Sigmoid colon (tissue), 7 donors: ENCODE measurements at places on chromosomes 16 and 17.

- DNase-seq, result no peak
Measured at GRCh38 chr16:58024486-58025350, 836 bp upstream of the MMP15 start.

DNA sequence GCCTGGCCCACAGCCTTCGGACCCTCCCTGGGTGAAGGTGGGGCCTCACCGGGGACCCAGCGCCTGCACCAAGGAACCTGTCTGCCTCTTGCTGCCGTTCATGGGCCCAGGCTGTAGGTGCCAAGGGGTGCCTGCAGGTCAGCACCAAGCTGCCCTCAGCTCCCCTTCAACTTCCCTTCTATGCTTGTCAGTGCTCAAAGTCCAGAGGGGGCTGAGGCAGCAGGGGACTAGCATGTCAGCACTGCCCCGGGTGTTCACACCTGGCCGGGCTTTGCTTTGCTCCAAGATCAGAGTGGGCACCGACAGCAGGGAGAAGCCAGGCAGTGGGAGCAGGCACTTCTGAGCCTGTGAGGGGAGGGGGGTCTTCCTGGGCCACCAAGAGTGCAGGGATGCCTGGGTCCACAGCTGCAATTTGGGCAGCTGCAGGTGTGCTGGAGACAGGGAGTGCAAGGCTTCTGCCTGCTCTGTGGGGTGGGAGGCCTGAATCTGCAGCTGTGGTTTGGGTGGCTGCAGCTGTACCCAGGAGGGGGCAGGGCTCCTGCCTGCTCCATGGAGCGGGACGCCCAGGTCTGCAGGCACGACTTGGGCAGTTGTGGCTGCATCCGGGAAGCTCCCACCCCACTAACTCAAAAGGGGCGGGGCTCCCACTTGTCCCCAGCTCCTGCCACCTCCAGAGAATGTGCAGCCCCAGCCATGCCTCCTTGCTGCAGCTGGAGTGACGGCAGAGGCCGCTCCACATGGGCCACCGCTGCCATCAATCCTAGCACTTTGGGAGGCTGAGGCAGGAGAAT, 27.6 kb upstream of the PRM1 start:
- DNase-seq, result no peak

GRCh38 chr16:5176505-5176904, 78.9 kb upstream of the EEF2KMT start:
- no peak for DNase-seq

GRCh38 chr17:2855063-2855600, 58.9 kb downstream of the RAP1GAP2 start:
- no peak for DNase-seq

GRCh38 chr17:21012736-21013135, 30.1 kb downstream of the USP22 start:
- DNase-seq, result peak; percentile 57

GRCh38 chr16:2960183-2961010, 3.7 kb upstream of the KREMEN2 start:
- no peak for DNase-seq

DNA sequence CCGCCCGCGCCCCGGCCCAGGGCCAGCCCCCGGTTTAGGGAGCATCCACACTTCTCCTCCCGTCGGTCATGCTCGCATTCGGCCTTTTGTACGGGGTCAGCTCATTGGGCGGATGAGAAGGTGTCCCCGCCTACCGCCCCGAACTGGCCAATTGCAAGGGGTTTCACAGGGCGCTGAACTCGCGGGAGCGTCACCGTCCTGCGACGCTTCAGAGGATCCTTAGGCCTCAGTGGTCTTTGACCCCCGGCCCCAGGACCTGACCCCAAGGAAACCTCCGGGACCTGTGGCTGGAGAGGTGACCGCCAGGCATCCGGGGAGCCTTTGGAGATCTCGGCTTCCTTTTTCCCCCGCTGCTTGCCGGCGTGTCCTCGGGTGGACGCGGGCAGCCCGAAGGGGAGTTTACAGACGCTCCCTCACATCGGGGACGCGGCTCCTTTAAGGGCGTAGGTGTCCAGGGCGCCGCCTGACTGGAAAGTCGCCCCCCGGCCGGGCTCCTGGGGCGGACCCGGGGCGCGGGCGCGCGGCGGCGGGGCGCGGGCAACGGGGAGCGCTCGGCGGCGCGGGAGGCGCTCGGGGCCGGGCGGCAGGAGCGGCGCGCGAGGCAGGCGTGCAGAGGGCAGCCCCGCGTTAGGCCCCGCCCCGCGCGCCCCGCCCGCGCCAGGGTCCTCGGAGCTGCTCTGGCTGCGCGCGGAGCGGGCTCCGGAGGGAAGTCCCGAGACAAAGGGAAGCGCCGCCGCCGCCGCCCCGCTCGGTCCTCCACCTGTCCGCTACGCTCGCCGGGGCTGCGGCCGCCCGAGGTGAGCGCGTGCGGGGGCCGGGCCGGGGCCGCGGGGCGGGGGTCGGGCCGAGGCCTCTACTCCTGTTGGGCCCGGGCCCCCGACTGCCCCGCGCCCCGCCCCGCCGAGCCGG, at the start of gene UBE2I:
Gene UBE2I (plus strand): TSS at position 660 of the 909 bp plus-strand sequence. CDS start 4,395 bp downstream, outside the sequence.
- DNase-seq, result peak; percentile 98

DNA sequence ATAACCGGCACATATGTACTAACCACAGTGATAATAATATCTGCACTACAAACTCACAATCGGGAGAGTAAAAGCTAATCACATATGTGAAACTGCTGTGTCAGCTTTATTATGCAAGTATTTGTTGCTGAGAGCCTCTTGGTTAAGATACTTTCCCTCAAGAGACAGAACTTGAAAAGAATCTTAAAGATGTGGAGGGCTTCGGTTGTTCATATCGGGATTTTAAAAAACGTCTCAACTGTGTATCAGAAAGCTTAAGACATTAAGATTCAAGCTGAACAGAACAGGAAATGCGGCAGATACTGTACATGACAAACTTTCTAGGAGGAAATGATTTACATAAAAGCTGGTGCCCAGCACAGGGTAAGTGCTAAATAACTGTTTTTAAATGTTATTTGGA, 27.5 kb upstream of the HLF start:
- no peak for DNase-seq

- DNase-seq, result no peak
Measured at GRCh38 chr16:8867932-8868415, 832 bp downstream of the CARHSP1 start.

DNA sequence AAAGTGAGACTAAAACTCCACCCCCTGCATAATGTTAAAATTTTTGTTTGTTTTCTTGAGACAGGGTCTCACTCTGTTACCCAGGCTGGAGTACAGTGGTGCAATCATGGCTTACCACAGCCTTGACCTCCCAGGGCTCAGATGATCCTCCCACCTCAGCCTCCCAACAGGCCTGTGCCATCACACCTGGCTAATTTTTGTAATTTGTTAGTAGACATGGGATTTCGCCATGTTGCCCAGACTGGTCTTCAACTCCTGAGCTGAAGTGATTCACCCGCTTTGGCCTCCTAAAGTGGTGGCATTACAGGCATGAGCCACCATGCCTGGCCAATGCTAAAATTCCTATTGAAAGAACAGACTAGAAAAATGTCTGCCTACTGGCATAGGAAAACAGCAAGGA, 103.8 kb downstream of the TRIM37 start:
- no peak for DNase-seq

DNA sequence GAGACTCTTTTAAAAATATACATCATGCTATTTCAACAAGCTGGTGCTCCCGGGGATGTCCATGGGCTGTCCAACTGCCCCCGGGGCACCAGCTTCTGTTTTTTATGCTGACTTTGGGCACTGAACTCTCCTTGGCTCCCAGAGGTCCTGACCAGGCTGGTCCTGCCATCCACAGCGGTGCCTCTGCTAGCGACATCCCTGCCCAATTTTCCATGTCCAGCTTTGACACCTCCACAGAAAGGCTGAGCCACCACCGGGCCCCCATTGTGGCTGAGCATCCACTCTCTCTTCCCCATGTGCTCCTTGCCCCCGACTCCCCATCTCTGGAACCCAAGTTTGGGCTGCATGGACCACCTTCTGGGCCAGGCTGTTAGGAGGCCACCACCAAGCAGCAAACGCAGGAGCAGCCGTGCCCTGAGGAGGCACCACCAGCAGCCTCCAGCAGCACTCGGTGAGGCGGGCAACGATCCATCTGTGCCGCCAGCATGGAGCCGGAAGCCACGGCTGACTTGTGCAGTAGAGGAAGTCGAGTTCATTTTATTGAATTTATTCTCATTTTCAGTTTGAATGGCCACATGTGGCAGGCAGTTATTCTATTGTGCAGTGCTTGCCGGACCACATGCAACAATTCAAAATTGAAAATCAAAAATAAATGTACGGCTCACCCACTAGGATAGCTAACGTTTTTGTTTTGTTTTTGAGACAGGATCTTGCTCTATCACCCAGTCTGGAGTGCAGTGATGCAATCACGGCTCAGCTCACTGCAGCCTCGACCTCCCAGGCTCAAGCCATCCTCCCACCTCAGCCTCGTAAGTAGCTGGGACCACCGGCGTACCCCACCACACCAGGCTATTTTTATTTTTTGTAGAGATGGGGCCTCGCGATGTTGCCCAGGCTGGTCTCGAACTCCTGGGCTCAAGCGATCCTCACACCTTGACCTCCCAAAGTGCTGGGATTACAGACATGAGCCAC, 2.8 kb upstream of the MEAK7 start:
- DNase-seq, result no peak

DNA sequence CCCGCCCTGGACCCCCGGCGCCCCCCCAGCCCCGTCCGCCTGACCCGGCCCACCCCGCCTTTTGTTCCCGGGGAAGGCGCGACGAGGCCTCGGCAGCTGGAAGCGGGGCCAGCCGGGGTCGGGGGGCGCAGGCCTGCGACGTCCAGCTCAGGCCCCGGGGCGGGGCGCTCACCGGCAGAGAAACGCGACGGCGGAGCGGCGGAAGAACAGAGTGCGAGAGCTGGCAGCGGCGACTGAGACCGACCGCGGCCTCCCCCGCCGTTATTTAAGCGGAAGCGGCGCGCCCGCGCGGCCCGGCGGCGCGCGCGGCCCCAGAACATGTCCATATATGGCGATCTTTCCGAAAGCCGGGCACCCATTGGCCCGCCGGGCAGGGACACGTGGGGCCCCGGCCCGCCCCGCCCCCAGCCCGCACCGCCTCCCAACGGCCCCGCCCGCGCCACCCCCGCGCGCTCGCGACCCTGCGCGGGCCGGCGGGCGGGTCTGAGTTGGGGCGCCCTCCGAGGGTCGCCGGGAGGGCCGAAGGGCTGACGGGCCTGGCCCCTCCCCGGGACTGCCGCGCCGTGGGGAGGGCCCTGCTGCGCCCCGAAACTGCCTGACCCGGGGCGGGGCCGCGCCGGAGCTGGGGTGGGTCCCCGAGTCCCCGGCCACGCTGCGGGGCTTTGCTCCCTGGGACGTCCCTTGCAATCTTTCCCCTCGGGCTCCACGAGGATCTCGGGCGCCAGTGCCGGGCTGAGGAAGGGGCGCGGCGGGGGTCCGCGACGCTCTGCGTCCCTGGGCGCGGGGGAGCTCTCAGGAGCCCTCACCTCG, at the start of gene ACTG1:
Gene ACTG1 (minus strand): TSS at position 238 of the 810 bp plus-strand sequence. CDS start 445 bp downstream, outside the sequence.
- peak; percentile 97 for DNase-seq

- DNase-seq, result peak; percentile 64
Measured at GRCh38 chr17:27318228-27318627, 24.3 kb downstream of the WSB1 start.

DNA sequence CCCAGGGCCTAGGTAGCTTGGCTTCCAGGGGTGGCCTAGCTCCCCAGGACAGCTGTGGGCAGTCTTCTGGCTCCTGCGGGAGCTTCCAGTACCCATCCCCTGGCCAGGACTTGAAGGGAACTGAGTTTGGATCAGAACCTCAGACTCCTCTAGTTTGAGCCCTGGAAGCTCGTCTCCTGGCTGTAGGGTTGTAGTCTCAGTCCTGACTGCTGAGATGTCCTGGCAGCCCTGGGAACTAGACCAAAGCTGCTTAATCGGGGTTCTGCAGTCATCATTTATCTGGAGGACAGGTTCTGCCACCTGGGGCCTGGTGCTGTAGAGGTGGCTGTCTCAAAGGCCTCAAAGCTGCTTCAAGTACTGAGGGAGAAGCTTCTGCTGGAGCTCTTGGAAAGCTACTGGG, 163.7 kb downstream of the WSCD1 start:
- no peak for DNase-seq

GRCh38 chr17:83180996-83181481, 101.6 kb downstream of the METRNL start:
- DNase-seq, result no peak

- no peak for DNase-seq
Measured at GRCh38 chr17:49494986-49495841, at the start of gene NGFR. TSS of gene NGFR (plus strand) at chr17:49495293. CDS start at chr17:49495418, 125 bp downstream.

- no peak for DNase-seq
Measured at GRCh38 chr16:65940711-65941110, 425.8 kb upstream of the CDH5 start.

- DNase-seq, result no peak
Measured at GRCh38 chr17:80895366-80895765, 96.3 kb upstream of the CHMP6 start.

GRCh38 chr17:33753452-33753851, 460.4 kb upstream of the ASIC2 start:
- no peak for DNase-seq

GRCh38 chr17:50263331-50264262, 10.7 kb upstream of the TMEM92 start:
- no peak for DNase-seq

GRCh38 chr17:75894049-75894733, 2.6 kb downstream of the TRIM65 start:
- DNase-seq, result peak; percentile 79

- DNase-seq, result no peak
Measured at GRCh38 chr17:58308173-58308984, 20.2 kb downstream of the TSPOAP1 start.

- no peak for DNase-seq
Measured at GRCh38 chr16:670485-671352, 2.8 kb downstream of the RHOT2 start.

DNA sequence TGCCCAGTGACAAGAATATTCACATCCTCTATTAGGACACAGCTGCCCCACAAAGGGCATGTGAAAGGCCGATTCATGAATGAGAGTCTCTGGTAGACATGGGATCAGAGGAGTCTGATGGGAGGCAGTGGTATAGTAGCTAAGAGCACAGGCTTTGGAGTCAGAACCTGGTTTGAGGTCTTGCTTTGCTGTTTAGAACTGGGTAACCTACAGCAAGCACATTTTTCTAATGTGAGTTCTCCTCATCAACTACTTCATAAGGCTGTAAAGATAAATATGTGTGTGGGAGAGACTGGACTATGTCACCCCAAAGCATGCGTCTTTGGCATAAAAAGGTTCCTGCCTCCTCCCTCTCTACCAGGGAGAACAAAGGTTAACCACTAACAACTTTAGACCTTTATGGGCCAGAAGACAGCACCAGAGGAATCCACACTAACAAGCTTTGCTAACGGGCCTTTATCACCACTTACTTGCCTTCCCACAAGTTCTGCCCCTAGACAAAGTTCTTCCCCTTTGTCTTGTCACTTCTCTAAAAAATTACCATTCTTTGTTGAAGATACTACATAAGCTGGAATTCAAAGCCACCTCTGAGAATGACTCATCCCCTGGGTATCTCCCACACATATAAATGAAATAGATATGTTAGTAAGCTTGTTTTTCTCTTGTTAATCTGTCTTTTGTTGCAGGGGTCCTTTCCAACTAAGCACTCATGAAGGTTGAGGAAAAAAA, 21.1 kb downstream of the CDR2 start:
- DNase-seq, result no peak

GRCh38 chr16:73170612-73171038, 122.7 kb upstream of the ZFHX3 start:
- no peak for DNase-seq

GRCh38 chr17:68863091-68863652, 92.0 kb downstream of the ABCA8 start:
- no peak for DNase-seq
